ENCODE measurements at places on chromosomes 4 and X. TPM values are rescaled to one million over a fixed set of nuclear protein-coding genes. Genes with fewer than 3 reads are reported as not detected.

HMX1 gene
- total RNA-seq = not detected

GUCY1B1 gene
- total RNA-seq = 8.0 TPM

KCND1 gene
- total RNA-seq = 5.8 TPM

SRPX gene
- 14.2 TPM for total RNA-seq

MTNR1A gene
- not detected for total RNA-seq

RHOXF2 gene
- total RNA-seq = not detected

CLDN34 gene
- total RNA-seq = not detected

AIMP1 gene
- 40.4 TPM for total RNA-seq

LEF1 gene
- 4.4 TPM for total RNA-seq

DKK2 gene
- total RNA-seq = not detected

CTAG1A gene
- total RNA-seq = not detected

FRG2 gene
- not detected for total RNA-seq

AKAP14 gene
- not detected for total RNA-seq

LIMCH1 gene
- 11.1 TPM for total RNA-seq

SLC2A9 gene
- total RNA-seq = 20.3 TPM

PGAM4 gene
- total RNA-seq = not detected

FAM53A gene
- total RNA-seq = not detected

CPZ gene
- total RNA-seq = not detected

SFRP2 gene
- total RNA-seq = 7.2 TPM

GRPR gene
- not detected for total RNA-seq

SASH3 gene
- 6.2 TPM for total RNA-seq

ANXA10 gene
- not detected for total RNA-seq

CNKSR2 gene
- total RNA-seq = 5.0 TPM

ARAF gene
- total RNA-seq = 69.6 TPM

SLC10A7 gene
- 18.6 TPM for total RNA-seq

GCNA gene
- 3.2 TPM for total RNA-seq

IRF2 gene
- 28.0 TPM for total RNA-seq

LRPAP1 gene
- total RNA-seq = 82.6 TPM

XAGE2 gene
- total RNA-seq = not detected

PAGE5 gene
- not detected for total RNA-seq

GDI1 gene
- 99.7 TPM for total RNA-seq

RASL11B gene
- total RNA-seq = not detected

UTP14A gene
- 46.2 TPM for total RNA-seq

RAI2 gene
- total RNA-seq = 10.1 TPM

AR gene
- total RNA-seq = 1.2 TPM

TMEM144 gene
- total RNA-seq = 55.3 TPM
